ENCODE measurements at places on chromosomes 7 and 10.

DNA sequence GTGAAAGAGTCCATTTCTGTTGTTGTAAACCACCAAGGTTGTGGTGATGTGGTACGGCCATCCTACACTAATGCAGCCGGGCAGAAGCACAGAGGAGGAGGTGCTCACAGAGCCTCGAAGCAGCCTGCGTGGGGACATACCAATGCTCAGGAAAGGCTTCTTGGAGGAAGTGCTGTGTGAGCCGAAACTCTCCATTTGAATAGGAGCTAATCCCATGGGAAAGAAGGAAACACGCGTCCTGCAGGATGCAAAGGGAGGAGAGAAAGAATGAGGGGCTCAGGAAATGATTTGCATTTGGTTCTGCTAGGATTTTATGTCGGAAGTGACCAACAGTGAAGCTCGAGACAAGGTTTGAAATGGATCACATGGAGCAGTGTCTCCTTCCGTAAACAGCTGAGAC, 477.9 kb upstream of the ANKRD30A start:
- DNase-seq, result no peak

- no peak for DNase-seq
Observed at GRCh38 chr7:149292462-149292823, 30.4 kb downstream of the ZNF783 start.

GRCh38 chr7:140537750-140538482, 58.6 kb upstream of the MKRN1 start:
- no peak for DNase-seq

GRCh38 chr7:94298943-94299342, 95.8 kb upstream of the COL1A2 start:
- no peak for DNase-seq

DNA sequence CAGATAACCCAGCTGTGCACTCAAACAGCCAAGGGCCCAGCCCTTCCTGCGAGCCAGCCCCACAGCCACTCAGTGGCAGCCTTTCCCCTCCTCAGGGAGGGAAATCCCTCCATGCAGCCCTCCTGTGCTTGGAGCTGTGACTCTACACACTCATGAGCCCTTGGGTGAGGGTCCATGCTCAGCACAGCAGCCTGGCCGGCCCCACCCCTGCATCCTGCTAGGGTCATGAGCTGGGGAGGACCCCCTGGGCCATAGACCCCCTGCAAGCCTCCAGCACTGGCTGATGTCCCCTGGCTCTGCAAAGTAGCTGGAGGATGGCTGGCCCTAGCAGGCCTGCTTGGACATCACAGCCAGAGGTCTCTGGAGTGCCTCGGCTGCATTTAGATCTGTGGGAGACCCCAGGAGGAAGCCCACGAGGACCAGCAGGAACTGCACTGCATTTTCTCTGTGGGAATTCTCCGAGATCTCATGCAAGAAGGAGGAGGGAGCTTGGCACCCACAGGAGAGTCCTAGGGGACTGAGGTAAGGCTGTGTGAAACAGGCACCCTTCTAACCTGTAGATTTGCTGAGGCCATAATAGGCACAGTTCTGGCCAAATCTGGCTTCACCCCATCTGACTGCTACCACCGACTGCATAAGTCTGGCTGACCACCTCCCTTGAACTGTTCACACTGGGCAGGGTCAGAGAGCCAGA, 17.4 kb downstream of the TMEM273 start:
- no peak for DNase-seq

DNA sequence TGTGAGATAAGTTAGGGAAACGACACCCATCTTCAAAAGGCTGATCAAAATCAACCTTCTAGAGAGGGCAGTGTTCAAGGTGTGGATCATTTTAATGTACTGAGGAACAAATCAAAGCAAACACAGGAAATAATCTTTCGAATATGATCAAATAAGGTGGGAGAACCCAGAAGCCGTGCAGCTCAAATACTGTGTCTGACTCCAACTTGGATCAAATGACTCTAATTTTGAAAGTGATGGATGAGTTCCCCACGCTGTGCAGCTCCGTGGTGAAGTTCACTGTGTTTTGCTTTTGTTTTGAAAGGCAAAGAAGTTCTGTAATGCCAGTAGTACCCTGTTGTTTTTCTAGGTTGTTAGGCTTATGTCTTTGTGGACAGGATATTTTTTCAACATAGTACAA, 250.9 kb downstream of the SFMBT2 start:
- no peak for DNase-seq

DNA sequence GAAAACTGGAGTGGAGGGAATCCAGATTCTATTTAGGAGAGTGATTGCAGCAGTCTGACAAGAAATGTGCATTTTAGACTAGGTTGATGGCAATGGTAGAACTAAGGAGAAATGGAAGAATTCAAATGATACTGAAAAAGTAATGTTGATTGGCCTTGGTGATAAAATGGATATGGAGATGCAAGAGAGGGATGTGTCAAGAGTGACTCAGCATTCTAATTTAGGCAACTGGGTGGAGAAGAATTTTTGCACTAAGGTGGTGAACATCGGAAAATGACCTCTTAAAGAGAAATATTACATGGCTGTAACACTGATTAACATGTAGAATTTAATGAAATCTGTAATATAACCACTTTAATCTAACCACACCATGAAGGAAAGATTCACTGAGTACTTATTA, 806.5 kb downstream of the PHTF2 start:
- no peak for DNase-seq
